Small intestine (tissue), 16 donors: ENCODE measurements at places on chromosomes 1 and 21. TPM values are rescaled to one million over a fixed set of nuclear protein-coding genes. Genes with fewer than 3 reads are reported as not detected.
A peak's percentile ranks its signal among the peaks of the same experiment; 100 is the strongest.

Gene CR1
- polyA plus RNA-seq = under 0.01 TPM

Gene EPS15
- polyA plus RNA-seq = 15.1 TPM

Gene DHX9
- 144 TPM for polyA plus RNA-seq

Gene ALX3
- not detected for polyA plus RNA-seq

Gene GJB5
- not detected for polyA plus RNA-seq

Gene DISP1
- polyA plus RNA-seq = 3.8 TPM

Gene MIXL1
- 1.1 TPM for polyA plus RNA-seq

Gene CATSPER4
- 0.09 TPM for polyA plus RNA-seq

Gene PRDX6
- 210 TPM for polyA plus RNA-seq

DNA sequence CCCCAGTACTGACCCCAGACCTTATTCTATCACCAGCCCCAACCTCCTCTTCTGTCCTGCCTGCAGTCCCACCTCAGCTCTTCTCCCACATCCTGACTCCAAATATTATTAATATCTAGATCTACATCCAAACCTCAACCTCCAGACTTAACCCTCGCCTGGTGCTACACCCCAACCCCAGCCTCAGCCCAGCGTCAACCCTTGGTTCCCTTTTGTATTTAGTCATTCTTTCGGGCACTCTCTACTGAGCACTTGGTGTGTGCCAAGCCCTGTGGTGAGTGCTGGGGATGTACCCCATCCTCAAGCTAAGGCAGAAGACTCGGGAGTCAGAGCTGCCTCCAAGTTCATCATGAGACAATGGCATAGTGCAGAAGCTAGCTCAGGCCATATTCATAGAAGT, 1.1 kb downstream of the SHISAL2A start:
- DNase-seq = no peak

- DNase-seq = peak; percentile 69
These were observed 30.3 kb downstream of the CD48 start for GRCh38 chr1:160681066-160681890.

DNA sequence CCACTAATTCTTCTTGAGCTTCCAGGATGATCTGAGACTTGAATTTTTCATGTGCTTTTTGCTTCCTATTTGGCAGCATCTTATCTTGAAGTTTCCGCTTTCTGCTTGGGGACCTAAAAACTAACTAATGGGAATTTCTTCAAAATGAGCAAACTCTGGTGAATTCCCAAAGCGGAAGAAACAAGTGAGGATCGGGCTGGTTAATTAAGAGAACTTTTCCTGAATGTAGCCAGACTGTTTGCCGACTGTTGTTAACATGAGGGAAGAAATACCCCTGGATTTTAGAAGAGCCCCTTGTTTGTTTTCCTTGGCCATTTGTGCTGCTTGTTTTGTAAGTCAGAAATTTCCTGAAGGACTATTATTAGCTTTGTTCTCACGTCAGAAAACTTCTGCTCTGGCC, 6.1 kb upstream of the SELE start:
- DNase-seq = no peak

DNA sequence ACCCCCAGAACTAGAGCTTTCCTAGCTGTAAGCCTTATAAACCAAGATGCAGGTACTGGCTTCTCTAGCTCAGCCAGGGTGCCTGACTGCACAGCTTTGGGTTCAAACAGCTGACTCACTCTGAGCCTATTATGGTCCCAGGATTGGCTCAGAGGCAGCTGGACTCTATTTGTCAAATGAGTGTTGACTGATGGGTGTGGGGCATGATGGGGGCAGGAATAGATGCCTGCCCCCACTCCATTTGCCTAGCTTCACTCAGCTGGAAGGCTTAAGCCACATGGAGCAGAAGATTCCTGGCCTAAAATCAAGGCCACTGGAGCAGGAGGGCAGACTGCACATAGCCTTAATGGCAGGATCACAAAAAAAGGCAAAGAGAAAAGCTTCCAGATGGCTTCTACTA, 90.5 kb downstream of the PIK3R3 start:
- no peak for DNase-seq

DNA sequence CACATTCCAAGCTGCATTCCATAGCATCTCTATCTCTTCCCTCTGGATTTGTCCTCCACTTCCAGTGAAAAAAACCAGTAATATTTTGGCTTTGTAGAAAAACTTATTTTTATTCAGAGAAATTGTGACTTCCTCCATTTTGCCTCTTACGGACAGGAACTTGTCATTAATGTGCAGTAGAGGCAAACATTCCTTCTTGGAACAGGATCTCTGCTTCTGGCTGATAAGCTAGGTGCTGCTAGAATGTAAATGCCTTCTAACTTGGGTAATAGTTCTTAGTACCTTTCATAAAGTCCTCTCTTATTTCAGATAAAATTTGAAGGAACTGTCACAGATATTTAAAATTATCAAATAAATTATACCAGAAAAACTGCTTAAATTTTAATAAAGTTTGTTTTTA, 707.8 kb downstream of the USP25 start:
- no peak for DNase-seq

- no peak for DNase-seq
These were observed 82.8 kb downstream of the UBIAD1 start for GRCh38 chr1:11355559-11356475.

DNA sequence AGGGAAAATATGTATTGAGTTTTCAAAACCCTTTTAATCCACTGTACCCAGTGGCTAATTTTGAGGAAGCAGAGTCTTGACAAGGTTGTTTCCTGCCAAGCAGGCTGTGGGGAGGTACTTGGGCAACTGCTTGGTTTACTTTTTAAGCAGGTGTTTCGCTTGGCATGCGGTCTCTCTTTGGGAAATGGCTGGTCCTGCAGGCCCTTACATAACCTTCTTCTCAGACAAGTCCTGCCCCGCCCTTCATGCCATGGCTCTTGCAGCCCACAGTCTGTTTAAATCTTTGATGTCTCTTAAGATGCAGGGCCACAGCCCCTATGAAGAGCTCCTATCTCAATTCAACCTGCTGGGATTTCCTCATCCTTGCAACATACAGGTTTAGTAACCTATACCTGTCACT, 36.0 kb upstream of the ABCD3 start:
- DNase-seq = no peak

- DNase-seq = no peak
These were observed 66.0 kb downstream of the BCAR3 start for GRCh38 chr1:93615582-93616150.

DNA sequence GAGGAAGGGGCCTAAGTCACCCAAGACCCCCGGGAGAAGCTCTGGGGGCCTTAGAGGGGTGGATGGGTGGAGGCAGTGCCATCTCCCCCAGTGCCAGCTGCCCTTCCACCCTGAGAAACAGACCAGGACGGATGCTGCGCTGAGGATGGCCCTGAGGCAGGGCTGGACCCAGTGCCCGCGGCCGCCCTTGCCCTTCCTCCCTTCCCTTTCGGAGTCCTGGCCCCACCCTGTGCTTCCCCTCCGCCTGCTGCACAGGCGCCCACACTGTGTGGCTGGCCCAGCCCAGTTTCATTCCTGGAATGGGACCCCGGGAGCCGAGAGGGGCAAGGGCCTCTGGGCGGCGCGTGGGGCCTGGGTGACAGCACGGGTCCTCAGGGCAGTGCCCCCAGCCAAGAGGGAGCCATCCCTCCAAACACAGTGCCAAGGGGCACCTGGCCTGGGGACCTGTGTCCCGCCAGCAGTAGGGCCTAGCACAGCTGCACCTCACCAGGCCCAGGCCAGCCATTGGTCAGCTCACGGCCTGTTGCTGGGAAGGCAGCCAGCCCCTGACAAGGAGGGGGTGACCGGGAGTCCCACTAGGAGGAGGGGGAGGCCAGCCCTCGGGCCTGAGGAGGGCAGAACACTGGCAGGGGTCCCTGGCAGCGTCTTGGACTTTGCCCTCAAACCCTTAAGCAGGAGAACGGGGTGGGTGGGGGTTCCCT, 13.4 kb upstream of the SKI start:
- DNase-seq = peak; percentile 37

GRCh38 chr1:236167154-236167553, 24.8 kb downstream of the GPR137B start:
- no peak for DNase-seq

DNA sequence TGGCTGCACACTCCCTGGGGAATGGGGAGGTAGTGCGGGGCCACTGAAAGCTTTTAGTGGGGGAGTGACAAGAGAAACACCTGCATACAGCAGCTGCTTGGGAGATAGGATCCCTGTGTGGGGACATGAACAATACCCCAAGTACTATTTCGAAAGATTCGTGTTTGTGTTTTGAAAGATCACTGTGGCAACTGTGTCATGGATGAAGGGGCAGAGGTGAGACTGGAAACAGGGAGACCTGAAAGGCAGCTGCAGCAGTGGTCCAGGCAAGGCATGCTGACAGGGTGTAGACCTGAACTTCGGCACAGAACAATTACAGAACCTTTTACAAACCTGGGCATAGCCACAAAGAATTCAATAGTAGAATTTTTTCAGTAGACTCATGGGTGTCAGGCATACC, 32.9 kb downstream of the TENT5C start:
- peak; percentile 11 for DNase-seq

DNA sequence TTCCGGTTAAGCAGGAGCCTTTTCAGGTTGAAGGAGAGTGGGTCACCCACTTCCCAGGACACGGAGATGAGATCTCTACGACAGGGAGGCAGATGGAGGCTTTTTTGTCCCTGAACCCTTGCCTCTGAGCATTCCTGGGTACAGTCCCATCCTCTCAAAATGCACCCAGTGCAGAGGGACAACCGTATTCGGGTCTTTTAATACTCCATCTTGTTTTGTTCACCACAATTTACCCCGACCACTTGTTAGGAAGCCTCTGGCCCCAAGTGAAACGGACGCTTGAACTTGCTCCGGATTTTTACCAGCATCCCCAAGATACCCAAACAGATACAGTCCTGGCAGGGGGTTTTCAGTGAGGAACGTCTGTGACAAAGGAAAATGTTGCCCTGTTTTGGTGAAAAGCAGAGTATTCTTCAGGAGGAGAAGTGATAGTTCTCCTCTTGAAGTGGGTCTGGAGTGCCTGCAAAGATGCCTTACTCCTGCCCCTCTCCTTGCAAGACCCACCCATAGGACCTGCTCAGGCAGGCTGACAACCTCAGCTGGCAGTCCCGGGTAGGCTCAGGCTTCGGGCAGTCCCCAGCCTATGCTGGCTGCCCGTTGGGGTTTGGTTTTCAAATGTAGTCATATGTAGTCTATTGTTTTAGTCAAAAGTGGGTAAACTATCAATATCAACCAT, 669 bp upstream of the ARL8A start:
- DNase-seq = peak; percentile 37

DNA sequence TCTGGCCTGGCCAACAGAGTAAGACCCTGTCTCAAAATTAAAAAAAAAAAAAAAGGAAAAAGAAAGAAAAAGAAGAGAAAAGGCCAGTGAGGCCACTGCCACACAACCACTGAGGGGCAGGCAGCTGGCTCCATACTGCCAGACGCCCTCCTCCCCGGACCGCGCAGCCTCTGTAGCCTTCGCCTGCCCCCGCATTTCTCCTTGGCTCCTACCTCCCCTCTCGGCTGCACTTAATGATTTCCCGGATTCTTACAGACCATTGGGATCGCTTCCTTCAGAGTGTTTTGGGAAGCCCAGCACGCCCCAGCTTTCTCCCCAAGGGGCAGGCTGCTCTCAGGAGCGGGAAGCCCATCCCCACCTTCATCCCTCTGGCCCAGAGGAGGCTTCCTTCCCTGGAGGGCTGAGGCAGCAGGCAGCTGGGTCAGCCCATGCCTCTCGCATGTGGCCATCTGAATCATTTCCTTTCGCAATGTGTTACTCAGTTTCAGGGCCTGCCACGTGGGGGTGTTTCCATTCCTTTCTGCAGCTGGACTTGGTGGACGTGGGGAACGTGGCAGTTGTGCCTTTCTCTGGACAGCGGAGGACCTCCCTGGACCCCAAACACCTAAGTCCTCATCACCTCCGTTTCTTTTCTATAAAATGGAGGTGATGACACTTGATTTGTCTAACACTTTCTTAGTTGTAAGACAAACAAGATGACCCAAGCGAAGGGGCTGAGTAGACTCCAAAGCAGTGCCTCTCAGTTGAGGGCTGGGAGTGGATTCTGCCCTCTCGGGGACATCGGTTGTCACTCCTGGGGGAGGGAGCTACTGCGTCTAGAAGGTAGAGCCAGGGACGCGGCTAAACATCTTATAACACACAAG, 2.3 kb downstream of the SLC2A5 start:
- peak; percentile 31 for DNase-seq

DNA sequence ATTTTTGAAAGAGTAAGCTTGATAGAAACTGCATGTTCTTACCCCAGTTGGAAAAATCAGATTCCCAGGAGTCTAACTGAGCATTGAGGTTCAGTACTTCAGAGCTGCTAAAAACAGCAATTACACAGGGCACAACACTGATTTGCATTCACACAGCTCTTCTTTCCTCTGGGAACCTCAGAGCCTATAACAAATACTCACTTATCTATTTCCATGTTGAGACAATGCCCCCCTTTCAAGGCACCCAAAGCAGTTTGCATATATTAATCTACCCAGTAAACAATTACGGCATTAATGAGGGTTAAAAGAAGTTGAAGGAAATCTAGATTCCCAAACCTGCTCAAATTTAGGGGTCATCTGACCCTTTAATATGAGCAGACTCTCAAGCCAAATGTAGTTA, 126.9 kb upstream of the SLC35F3 start:
- no peak for DNase-seq

DNA sequence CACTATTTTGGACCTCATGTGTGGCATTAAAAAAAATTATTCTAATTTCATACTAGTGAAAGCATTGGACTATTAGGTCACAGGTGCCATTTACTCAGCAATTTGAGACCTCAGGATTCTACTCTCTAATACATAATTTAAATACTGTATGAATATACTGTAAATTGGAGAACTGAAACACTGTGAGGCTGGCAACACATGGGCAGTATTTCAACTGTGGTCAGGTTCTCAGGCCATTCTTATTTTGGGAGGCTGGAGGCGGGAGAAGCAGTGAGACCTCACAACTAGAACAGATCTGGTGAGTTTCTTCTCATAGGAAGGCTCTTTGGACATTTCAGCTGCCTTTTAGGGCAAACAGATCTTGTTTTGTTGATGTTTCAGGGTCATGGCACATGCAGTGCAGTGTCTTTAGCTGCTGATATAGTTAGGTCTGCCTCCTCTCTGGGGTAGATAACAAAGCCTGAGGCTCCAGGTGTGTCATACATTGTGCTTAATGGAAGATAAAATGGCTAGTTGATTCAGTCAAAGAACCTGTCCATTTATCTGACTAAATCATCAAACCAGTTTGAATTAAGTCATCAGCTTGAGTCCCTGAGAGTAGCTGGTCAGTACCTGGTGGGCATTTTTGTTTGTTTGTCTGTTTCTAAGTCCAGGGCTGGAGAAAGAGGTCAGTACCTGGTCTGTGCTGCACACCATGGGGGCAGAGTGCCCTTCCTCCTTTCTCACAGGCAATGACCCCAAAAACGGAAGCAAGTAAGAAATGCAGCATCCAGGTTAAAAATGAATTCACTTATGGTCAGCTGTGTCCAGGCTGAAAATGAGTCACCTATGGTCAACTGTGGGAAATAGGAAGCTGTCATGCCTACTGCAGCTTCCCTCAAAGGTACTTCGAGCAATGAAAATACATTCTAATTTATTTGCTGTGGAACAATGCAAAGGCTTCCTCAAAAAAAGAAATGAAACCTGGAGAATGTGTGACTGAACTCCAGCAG, 216.2 kb downstream of the SDCCAG8 start:
- no peak for DNase-seq
